ENCODE measurements at places on chromosomes 3 and 15.

- no peak for DNase-seq
Observed at GRCh38 chr3:184815046-184815930, 3.3 kb downstream of the VPS8 start.

- no peak for DNase-seq
Observed at GRCh38 chr3:187769771-187770170, 24.5 kb upstream of the BCL6 start.

GRCh38 chr3:127485396-127486170, 105.0 kb downstream of the TPRA1 start:
- DNase-seq = no peak

GRCh38 chr3:133763797-133764683, 17.8 kb downstream of the TF start:
- DNase-seq = no peak

- DNase-seq = no peak
Observed at GRCh38 chr15:43492266-43492665, 690 bp downstream of the TP53BP1 start.

DNA sequence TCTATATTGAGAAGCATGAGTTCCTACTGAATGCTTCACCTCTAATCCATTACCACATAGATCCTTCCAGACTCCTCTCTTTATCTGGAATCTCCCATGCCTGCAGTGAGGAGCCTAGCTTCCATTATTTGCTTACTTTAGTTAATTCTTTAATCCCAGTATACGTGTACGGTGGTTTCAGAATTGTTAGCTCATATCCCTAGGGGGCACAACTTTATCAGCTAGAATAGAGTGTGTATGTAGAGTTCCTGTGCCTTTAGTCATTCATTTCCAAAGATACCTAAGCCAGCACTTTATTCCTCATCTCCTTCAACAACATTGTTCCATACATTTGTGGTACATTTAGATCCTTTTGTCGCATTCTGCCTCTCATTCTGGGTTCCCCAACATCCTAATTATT, 226.0 kb downstream of the TJP1 start:
- DNase-seq = no peak

DNA sequence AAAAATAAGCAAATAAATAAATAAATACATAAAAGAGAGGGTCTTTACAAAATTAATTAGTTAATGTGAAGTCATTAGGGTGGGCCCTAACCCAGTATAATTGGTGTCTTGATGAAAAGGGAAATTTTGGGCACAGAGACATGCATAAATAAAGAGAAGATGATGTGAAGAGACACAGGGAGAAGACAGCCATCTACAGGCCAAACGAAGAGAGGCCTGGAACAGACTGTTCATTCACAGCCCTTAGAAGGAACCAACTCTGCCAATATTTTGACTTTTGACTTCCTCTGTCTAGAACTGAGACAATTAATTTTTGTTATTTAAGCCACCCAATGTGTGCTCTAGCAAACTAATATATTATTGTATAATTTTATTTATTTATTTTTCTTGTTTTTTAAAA, 29.6 kb upstream of the SELENOK start:
- DNase-seq = no peak

DNA sequence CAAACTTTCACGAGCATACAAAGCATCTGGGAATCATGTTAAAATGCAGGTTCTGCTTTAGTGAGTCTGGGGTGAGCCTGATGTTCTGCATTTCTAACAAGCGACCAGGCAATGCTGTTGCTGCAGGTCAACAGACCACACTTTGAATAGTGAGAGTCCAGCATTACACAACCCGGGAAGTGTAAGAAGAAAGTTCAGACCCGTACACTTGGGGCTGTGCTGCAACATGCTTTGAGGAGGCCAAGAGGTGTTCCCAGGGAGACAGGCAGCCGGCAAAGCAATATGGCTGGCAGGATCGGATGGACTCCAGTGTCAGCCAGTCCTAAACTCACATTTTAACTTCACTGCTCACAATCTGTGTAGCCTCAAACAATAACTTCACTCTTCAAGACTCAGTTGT, 134.2 kb downstream of the LIPC start:
- no peak for DNase-seq

DNA sequence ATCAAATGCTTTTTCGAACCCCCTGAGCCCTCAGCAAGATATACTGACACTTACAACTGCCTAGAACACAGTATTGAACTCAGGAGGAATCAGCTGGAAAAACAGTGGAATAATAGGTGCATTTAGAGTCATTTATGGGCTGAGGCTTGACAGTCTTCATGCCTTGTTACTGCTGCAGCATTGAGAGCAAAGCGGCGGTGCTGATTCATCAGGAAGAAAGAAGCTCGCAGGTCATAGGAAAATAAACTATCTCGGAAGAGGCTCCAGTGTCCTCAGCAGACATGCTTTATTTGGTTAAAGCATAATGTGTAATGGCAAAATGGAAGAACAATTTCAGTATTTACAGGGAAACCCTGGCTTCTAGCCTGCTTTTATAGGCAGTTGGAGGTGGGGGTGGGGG, 30.1 kb upstream of the NEO1 start:
- no peak for DNase-seq

GRCh38 chr3:135366816-135367215, 571.8 kb downstream of the EPHB1 start:
- DNase-seq = no peak

DNA sequence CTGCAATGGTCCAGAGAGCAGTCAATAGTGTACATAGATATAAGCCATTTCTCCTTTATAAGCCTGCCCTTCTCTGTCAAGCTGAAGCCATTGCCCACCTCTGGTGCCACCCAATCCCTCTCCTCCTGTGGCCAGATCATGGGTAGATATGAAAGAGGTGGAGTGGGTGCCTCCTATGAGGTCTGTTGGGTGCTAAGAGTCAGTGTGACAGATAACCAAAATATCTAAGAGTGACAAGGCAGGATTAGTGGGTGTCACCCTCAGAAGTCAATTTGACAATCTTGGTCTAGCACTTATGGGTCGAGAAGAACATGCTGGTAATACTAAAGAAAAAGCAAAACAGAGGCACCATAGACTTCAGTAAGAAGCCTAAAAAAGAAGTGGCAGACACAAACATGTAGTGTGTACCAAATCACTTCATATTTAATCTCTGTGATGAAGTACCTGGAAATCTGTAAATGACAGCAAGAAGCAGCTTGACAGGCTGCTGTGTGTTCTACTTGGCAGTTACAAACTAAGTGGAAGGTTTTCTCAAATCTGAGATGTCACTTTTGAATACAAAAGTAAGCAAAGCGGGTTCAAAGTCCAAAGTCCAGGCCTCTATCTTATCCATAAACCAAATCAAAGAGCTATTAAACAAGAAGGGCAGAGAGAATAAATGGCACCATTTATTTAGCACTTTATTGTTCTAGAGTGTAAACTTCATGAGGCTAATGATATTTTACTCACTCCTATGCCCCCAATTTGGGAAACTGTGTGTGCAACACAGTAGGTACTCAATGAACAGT, 118.9 kb upstream of the EOMES start:
- DNase-seq = no peak

- no peak for DNase-seq
Observed at GRCh38 chr3:127800508-127800907, 21.8 kb downstream of the MGLL start.

DNA sequence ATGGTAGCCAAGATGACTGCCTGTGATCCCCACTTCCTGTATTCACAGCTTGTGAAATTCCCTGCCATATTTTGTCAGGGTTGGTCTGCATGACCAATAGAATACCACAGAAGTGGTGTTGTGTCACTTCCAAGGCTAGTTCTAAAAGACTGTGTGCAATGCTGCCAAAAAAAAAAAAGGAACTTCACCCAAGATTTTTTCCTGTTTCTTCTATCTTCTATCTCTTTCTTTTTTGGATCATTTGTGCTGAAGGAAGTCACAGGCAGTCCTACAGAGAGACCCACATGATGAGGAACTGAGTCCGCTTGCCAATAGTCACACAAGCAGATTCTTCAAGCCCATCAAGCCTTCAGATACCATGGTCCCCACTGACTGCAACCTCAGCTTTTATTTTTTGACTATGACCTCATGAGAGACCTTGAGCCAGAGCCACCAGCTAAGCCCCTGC, 18.1 kb upstream of the RAF1 start:
- no peak for DNase-seq

- no peak for DNase-seq
Observed at GRCh38 chr15:87317900-87318299, 938.6 kb downstream of the NTRK3 start.
